ENCODE measurements at places on chromosomes 11 and 22.

- DNase-seq: no peak
Observed at GRCh38 chr11:46555267-46556054, 38.4 kb downstream of the AMBRA1 start.

DNA sequence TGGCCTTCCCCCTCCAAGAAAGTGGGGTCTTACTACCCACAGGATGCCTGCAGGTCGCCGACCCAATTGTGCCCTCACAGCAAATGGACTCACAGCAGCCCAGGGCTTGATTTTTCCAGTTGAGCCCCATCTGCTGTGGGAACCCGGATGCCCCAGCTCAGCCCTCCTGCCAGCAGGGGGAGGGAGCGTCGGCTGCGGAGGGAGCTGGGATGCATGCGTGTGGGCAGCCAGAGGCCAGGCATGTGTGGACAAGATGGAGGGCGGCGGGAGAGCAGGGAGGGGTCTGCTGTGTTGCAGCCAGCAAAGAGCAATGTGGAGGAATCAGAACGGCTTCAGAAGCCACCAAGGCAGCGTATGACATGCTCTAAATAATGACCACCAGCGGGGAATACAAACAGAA is 41.0 kb upstream of the EIF3D start:
- DNase-seq: no peak

DNA sequence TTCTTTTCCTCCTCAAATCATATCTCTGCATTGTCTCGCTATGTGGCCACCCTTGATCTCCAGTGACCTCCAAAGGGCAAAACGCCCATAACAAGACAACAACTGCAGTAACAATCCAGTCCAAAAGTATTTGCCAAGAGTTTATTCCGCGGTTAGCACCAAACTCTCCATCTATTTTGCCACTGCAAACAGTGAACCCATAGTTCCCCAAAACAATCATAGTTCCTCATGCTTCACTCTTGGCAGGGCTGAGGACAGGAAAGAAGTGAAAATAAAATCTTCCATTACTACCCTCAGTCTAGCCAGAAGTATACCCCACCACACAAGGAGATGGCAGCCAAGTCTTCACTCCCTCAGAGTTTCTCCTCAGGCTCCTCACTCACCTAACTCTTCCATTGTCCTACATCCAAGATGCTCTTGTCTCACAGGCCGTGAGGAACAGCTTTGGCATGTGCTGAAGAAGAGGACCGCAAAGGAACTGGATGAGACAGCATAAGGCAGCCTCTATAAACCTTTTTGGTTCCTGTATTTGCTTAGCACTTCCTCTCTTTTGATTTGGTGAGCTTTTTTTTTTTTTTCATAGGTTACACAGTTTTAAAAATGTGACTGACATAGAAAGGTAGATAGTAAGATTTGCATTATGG is at the start of gene LPXN:
Gene LPXN, minus strand, starts transcription at position 480 of the 644 bp plus-strand sequence. Its CDS starts 84 bp downstream, at position 396.
- no peak for DNase-seq

GRCh38 chr11:45974806-45975205 is 52.4 kb downstream of the LARGE2 start:
- DNase-seq: no peak

- DNase-seq: no peak
Observed at GRCh38 chr11:103898065-103898464, 138.4 kb upstream of the DDI1 start.
